Heart right ventricle (tissue), 16 donors: ENCODE measurements at places on chromosomes 4 and X. TPM values are rescaled to one million over a fixed set of nuclear protein-coding genes. Genes with fewer than 3 reads are reported as not detected.

- H3K4me3 ChIP-seq, result no peak overlapping the region
- no peaks in the 10 kb centered on the region for H3K27me3 ChIP-seq
- no peaks in the 10 kb centered on the region for H3K36me3 ChIP-seq
- H3K4me1 ChIP-seq, result peaks cover 51% of the 10 kb centered on the region
Observed at GRCh38 chrX:10109695-10110094, 47.1 kb upstream of the CLCN4 start.

- H3K27me3 ChIP-seq, result no peaks in the 10 kb centered on the region
- no peak overlapping the region for H3K4me3 ChIP-seq
- DNase-seq, result no peak
- H3K4me1 ChIP-seq, result no peaks in the 10 kb centered on the region
Observed at GRCh38 chrX:7993873-7994272, 66.7 kb upstream of the PNPLA4 start.

- H3K4me1 ChIP-seq, result no peaks in the 10 kb centered on the region
- no peaks in the 10 kb centered on the region for H3K27me3 ChIP-seq
- no peak overlapping the region for H3K4me3 ChIP-seq
- H3K27ac ChIP-seq, result no peak overlapping the region
Observed at GRCh38 chr4:119525005-119525749, 103.4 kb downstream of the PDE5A start.

GRCh38 chr4:183962419-183962818 is 57.3 kb downstream of the STOX2 start:
- no peak for DNase-seq
- no peaks in the 10 kb centered on the region for H3K27me3 ChIP-seq
- H3K36me3 ChIP-seq, result no peaks in the 10 kb centered on the region
- peaks cover 11% of the 10 kb centered on the region for H3K4me1 ChIP-seq
- H3K4me3 ChIP-seq, result no peak overlapping the region

DNA sequence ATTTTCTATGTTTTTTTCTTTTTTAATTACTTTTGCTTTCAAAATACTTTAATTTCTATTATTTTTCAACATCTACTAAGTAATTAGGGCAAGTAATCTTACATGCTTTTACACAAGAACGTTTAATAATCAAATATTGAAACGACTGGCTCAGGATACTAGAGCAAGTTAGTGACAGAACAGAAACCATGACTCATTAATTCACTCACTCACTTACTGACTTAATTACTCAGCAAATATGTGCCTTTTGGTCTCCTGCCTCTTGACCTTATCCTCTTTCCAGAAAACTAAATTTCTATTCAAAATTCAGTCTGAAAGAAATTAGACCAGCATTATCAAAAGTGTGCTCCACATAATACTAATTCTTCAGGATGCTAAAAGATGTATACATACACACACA is 314.9 kb upstream of the TEX13C start:
- H3K4me1 ChIP-seq, result no peaks in the 10 kb centered on the region
- no peak for DNase-seq
- no peaks in the 10 kb centered on the region for H3K27me3 ChIP-seq
- no peaks in the 10 kb centered on the region for H3K36me3 ChIP-seq

GRCh38 chr4:8906991-8907595 is 35.5 kb upstream of the HMX1 start:
- H3K36me3 ChIP-seq, result no peaks in the 10 kb centered on the region
- no peak overlapping the region for H3K27ac ChIP-seq

- H3K36me3 ChIP-seq, result no peaks in the 10 kb centered on the region
- no peak overlapping the region for H3K27ac ChIP-seq
- no peaks in the 10 kb centered on the region for H3K27me3 ChIP-seq
- no peak overlapping the region for H3K4me3 ChIP-seq
- no peaks in the 10 kb centered on the region for H3K4me1 ChIP-seq
Observed at GRCh38 chrX:103461156-103461555, 58.1 kb downstream of the RAB40A start.

GRCh38 chrX:12153741-12154140 is 15.5 kb downstream of the FRMPD4 start:
- no peak overlapping the region for H3K27ac ChIP-seq
- H3K36me3 ChIP-seq, result no peaks in the 10 kb centered on the region
- no peak overlapping the region for H3K4me3 ChIP-seq
- peaks cover 6% of the 10 kb centered on the region for H3K4me1 ChIP-seq
- no peak for DNase-seq
- no peaks in the 10 kb centered on the region for H3K27me3 ChIP-seq

The FGFBP2 gene
- 2.0 TPM for total RNA-seq

The CLDN2 gene
- total RNA-seq, result not detected

DNA sequence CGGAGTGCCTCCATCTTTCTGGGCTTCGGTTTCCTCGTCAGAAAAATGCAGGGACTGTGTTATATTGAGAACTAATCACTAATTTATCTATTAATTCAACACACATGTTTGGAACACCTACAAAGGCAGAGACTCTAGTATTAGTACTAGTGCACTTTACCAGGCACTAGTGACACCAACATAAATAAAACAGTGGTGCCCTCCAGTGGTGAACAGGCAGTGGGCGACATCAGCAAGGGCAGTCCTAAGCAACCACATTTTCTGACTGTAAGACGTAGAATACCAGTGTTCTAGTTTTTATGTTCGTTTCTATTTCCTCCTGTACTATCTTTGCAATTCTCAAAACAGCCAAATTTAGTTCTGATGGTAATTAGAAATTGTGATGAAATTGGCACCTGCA is 69.1 kb upstream of the UCP1 start:
- no peak for DNase-seq
- H3K4me3 ChIP-seq, result no peak overlapping the region

DNA sequence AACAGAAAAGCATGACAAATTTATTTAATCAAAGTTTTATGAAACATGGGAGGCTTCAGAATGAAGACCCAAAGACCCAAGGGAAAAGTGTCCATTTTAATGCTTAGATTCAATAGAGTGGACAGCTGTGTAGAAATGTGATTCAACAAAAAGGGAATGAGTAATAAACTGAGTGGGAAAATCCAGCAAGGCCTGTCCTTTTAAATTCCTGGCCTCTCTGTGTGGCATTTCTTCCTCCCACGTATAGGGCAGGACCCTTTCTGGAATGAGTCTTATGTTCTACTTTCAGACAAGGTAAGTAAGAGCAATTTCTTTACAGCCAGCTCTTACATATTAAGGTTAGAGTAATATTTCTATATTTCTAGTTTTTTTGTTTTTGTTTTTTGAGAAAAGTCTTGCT is 14.5 kb downstream of the AASDH start:
- no peak overlapping the region for H3K4me3 ChIP-seq
- peaks cover 9% of the 10 kb centered on the region for H3K4me1 ChIP-seq
- no peak overlapping the region for H3K27ac ChIP-seq
- peaks cover 55% of the 10 kb centered on the region for H3K36me3 ChIP-seq
- no peak for DNase-seq

DNA sequence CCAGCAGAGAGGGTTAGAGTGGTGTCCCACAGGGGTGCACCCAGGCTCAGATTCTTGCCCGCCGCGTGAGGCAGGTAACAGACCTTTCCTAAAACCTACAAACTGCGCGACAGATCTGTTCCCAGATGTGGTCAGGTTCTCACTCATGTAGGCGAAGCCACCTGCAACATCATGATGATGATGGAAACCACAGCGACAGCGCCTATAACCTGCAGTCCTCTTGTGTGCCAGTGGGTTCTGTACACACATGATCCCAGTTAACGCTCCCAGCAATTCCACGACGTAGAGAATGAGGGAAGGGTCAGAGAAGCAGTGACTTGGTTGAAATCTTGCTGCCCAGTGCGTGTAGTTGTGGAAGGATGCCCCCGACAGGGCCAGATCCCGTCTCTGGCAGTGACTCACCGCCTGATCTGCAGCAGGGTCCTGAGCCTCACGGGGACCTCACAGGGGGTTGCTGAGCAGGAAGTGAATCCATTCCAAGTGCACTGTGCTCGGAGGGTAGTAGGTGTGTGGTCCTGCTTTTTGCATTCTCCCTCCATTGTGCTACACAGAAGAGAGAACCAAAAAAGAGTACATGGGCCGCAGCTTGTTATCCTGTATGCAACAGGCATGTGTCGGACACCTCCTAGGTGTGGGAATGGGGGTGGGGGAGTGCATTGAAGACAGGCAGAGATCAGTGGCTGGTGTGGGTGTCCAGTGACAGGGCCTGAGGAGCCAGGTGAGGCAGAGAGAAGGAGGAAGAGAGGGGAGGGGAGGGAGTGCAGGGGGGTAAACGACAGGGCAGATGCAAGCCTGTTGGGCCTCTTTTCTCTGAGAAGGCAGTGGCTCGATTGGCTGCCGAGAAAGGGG is 66.6 kb downstream of the MTMR1 start:
- no peak overlapping the region for H3K27ac ChIP-seq
- no peaks in the 10 kb centered on the region for H3K27me3 ChIP-seq
- DNase-seq, result no peak
- peaks cover 31% of the 10 kb centered on the region for H3K36me3 ChIP-seq

DNA sequence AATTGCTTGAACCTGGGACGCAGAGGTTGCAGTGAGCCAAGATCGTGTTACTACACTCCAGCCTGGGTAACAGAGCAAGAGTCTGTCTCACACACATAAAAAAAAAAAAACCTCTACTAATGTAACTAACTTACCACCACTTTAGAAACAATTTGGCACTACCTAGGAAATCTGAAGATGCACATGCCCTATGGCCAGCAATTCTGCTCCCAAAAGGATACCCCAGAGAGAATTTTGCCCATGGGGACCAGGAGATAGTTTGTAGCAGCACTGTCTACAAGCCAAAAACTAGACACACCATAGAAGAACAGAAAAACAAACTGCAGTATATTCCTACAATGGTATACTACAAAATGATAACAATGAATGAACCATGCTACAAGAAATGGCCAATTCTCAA is 37.5 kb downstream of the USP46 start:
- no peak for DNase-seq
- no peaks in the 10 kb centered on the region for H3K27me3 ChIP-seq
- H3K27ac ChIP-seq, result no peak overlapping the region
- peaks cover 26% of the 10 kb centered on the region for H3K36me3 ChIP-seq

The HPGD gene
- 1.8 TPM for total RNA-seq
